ENCODE measurements at places on chromosomes 7 and 10.

- DNase-seq = peak; percentile 69
Measured at GRCh38 chr10:22573820-22574569, 140.4 kb downstream of the PIP4K2A start.

GRCh38 chr10:46524472-46525176 is 31.8 kb downstream of the GPRIN2 start:
- no peak for DNase-seq

- DNase-seq = peak; percentile 69
Measured at GRCh38 chr10:126135177-126135576, 238.8 kb downstream of the FANK1 start.

DNA sequence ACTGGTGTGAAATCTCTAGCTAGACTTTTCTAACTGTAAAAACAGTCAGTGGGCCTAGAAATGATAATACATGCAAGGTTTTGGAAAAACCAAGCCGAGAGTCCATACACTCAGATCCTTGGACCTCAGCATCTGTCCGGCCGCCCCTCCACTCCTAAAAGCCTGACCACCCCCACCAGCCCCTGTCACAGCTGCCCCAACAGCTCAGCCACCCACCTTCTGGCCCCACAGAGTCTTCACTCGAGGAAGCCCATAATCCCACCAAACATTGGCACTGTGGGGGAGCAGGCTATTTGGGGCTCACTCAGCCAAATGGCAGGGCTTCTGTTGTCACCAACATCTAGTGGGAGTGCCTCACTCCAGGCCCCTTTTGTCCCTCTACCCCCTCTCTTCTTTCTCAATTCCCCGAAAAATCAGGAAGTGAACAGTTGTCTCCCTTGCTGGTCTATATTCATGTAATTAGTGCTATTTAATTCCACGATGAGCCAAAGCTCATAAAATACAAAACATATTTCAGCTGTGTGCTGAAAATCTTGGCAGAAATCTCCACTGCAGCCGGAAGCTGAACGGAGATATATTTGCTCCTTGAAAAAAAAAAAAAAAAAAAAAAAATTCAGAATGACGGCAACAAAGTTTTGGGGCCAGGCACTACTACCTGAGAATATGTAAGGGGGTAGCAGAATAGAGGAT is 55.5 kb downstream of the PLXNA4 start:
- no peak for DNase-seq

DNA sequence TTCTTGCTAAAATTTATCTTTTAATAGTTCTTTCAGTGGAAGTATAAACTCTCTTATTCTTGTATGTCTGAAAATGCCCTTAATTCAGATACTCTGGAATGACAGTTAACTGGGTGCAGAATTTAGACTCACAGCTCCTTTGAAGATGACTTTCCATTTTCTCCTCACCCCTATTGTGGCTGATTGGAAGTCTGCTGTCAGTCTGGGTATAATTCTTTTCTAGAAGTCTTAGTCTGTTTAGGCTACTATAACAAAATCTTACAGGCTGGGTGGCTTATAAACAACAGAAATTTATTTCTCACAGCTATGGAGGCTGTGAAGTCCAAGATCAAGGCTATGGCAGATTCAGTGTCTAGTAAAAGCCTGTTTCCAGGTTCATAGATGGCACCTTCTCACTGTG is 145.2 kb upstream of the GDF10 start:
- peak; percentile 8 for DNase-seq

DNA sequence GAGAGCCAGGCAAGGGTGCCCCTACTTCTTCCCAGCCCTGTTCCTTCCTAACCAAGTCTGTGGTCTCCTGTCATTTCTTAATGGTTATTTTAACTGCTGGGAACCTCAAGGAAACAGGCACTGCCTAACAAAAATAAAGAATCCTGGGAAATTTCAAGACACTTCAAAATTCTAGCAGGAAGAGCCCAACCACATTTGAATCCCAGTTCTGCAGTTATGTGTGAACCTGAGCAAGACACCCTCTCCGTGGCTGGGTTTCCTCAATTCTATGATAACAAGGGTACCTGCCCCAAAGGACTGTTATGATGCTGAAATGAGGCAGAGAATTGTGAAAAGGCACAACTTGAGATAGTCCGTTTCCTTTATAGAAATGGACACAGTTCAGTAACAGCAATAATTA is 36.2 kb upstream of the DUSP5 start:
- DNase-seq = no peak

- DNase-seq = no peak
Measured at GRCh38 chr7:124908259-124908658, 21.4 kb downstream of the POT1 start.

- no peak for DNase-seq
Measured at GRCh38 chr10:112706577-112706976, 243.5 kb upstream of the TCF7L2 start.

GRCh38 chr10:97355571-97355975 is 21.0 kb upstream of the FRAT2 start:
- DNase-seq = peak; percentile 71

Data from Kasumi-1 (cell line).